Midbrain (tissue), 1 donor: ENCODE measurements at places on chromosomes 2 and 18.

GRCh38 chr2:99571533-99571932 lies 81.7 kb upstream of the REV1 start:
- no peak for DNase-seq

GRCh38 chr2:1742681-1743395 lies 1.5 kb downstream of the PXDN start:
- DNase-seq, result peak; percentile 27

DNA sequence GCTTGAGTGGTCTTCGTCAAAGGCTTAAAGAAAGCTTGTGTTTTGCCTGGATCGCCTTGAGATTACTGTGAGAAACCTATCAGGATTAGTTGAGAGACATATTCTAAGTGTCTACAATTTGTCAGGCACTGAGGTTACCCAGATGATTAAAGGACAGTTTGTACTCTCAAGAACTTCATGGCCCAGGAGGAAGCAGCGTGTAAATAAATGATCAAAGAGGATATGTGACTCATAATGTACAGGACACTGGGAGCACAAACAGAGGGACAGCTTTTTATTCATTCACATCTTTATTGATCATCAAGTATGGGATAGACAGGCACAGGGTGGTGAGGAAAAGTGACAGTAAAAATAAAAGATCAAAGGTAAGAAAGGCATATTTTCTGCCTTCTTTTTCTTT lies 152.6 kb upstream of the FSHR start:
- no peak for DNase-seq

- no peak for DNase-seq
Observed at GRCh38 chr18:13531681-13532325, 194.6 kb downstream of the FAM210A start.

GRCh38 chr2:7430869-7431641 lies 513.8 kb downstream of the RNF144A start:
- DNase-seq, result peak; percentile 8

DNA sequence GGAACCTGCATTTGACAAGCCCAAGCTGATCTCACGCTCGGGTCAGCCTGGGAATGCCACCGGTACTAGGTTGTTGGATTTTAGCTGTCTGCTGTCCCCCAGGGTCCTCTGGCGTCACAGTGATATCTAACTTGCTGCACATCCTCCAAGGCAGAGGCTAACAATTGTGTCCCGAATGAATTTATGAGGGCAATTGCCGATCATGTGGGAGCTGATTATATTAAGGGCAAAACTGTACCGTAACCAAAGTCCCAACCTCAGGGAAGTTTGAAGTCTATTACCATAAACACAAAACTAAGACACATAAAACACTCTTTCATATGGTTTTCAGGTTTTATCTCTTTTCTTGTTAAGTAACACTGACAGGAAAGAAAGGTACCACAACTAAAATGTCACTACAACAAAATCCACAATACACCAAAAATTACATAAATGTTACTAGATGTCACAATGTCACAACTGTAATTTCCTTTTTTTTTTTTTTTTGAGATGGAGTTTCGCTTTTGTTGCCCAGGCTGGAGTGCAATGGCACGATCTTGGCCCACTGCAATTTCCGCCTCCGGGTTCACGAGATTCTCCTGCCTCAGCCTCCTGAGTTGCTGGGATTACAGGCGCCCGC lies 6.7 kb downstream of the UXS1 start:
- DNase-seq, result no peak

DNA sequence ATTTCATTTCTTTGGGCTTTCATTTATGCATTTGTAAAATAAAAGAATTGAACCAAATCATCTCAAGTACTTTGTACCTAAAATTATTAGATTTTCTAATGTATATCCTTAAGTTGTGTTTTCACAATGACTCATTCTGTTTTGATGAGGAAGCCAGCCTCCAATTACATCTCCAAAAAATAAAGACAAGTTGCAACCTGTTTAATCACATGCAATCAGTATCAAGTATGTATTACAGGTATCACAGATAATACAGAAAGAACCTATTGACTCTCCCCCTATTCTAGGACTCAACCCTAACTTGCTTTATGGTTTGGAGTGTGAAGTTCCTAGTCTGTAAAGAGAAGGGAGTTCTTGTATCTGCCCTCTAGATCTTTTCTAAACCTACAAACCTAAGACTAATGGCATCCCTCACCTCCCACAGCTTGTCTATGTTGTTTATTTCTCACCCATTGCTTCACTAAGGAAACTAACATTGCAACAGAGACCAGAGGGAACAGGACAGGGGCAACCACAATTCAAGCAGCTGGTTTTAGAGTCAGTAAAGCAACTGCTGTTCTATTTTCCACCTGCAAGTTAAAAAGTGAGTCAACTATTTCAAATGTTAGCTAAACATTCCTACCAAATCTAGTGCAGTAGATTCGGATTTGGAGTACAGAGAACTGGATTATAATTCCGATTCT lies 141.1 kb upstream of the ETAA1 start:
- DNase-seq, result no peak

DNA sequence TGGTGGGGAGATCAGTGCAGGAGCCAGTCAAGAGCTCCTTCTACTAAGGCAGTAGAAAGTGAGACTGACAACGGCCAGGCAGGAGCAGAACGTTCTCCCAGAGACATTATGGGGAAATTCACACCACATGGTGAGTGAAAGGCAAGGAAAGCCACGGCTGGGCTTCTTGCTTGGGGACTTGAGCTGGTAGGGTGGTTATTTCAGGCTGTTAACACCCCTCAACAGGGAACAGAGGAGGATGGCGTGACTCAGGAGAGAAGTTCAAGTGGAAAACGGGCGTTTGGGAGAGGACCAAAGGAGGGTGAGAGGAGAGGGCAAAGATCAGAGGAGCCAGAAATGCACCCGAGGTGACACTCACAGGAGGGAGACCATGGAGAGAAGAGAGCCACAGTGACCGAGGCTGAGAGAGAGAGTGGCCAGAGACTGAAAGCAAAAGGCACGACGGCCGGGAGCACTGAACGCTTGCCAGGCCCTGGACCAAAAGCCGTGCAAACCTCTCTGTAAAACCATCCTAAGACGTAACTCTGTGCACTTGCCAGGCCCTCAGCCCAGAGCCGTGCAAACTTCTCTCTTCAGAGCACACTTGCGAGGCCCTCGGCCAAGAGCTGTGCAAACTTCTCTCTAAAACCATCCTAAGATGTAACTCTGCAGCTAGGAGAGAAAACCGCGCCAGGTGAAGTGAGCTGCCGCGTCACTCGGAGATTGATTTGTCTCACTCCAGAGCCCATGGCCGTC lies 7.7 kb downstream of the TPO start:
- no peak for DNase-seq

- no peak for DNase-seq
Observed at GRCh38 chr2:21084401-21084800, 39.4 kb upstream of the TDRD15 start.

DNA sequence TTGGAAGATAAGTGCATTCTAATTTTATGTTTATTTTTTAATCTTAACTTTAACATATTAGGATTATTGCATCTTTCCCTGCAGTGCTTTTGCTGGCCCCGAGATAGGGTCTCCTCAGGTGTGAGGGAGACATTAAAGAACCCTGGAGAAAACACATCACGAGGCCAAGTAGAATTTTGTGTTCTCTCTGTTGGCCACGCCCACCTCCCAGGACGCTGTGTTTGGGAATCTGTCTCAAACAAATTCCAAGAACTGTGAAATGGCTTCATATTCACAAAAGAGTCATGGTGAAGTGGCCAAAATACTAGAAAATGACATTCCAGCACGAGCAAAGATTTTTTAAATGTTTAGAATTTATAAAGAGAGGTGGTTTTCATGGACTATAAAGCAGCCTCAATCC lies 27.3 kb downstream of the RNF144A start:
- DNase-seq, result no peak

- DNase-seq, result no peak
Observed at GRCh38 chr18:3075491-3075890, 62.5 kb upstream of the LPIN2 start.

GRCh38 chr2:227326783-227327182 lies 1.7 kb downstream of the MFF start:
- no peak for DNase-seq
